ENCODE measurements at places on chromosomes 1 and 21.

GRCh38 chr1:245609354-245610150 is 454.8 kb downstream of the KIF26B start:
- no peak for DNase-seq

GRCh38 chr1:61498342-61498741 is 226.6 kb downstream of the TM2D1 start:
- DNase-seq = no peak

DNA sequence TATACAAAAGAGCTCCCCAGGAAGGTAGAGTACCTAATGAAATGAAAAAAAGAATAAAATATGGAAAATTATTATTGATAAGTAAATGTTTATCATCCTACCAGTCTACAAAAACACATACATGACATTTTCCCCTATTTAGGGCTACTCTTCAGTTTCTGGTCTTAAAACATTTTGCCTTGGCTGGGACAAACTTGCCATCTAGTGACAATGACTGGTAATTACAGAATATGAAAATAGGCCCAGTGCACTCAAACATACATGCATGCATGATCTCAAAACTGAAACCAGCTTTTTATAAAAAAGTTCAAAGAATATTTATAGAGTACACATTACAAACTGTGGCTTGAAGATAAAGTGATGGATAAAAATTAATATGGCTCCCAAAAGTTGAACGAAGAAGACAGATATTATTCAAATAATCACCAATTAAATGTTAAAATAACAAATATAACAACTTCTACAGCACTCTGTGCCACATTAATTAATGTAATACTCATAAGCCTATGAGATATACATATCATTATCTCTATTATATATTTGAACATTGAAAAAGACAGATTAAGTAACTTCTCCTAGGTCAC is 10.5 kb upstream of the RNPC3 start:
- peak; percentile 66 for DNase-seq

DNA sequence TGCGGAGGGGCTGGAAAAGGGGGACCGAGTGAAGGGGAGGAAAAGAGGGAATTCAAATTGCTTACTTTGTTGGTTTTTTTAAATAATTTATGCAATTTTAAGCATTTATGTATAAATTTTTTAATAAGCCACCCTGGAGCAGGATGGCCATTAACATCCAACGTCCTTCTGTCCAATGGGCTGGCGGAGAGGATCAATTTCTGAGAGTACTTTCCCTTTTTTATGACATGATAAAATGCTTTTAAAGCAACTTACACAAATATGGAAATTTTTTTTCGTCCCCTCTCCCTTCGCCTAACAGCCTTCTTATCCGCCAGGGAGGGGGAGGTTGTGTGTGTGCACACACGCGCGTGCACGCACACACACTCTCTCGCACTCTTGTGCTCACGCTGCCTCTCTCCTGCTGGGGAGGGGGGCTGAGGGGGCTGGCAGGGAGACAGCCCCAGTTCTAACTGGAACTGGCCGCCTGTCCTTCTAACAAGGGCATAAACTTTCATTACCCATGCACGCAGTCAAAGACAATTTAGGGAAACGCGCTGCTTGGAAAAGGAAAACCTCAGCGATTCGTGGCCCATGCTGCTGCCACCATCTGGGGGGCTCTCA is 123.2 kb downstream of the CASZ1 start:
- DNase-seq = no peak

- DNase-seq = no peak
These were observed 14.9 kb downstream of the KNCN start for GRCh38 chr1:46536527-46536926.

- no peak for DNase-seq
These were observed 13.0 kb upstream of the PADI1 start for GRCh38 chr1:17191990-17192242.

- DNase-seq = no peak
These were observed 102.5 kb upstream of the CASZ1 start for GRCh38 chr1:10898921-10899320.

DNA sequence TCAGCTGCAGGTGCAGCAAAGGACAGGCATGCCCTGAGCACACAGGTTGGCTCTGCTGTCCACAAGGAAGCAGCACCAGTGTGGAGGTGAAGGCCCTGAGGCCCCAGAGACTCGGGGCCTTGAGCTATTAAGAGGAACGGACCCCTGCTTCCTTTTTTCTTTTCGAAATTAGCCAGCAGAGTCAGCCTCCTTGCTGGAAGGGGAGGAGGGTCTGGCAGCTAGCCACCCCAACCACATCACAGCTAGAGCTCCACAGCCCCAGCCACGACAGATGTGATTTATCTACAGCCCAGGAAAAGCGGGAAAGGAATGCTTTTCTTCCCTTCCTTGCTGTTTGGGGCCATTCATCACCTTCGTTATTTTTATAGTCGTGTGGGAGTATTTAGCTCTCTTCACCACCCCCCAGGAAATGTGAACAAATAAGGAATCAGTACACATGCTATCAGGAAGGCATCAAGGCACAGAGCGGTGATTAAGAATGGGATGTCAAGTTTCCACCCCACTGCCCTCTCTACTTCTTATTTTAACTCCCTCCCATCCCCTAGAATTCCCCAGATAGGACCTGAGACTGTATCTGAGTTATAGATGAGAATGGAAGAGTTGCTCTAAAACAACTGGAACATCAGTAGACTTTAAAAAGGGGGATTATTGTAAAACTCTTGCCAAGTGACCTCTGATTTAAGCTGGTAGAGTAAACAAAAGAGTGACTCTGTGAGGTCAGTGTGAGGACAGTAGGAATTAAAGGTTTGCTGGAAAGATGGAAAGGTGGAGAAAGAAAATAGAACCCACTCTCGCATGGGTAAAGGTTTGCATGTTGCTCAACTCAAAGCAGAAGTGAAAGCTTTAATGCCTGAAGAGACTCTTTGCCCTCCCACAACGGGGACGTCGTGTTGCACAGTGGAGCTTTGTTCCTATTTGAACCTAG is 224.7 kb upstream of the GJB5 start:
- peak; percentile 16 for DNase-seq

GRCh38 chr1:232249339-232249738 is 380.6 kb downstream of the SIPA1L2 start:
- DNase-seq = no peak

- peak; percentile 41 for DNase-seq
These were observed 9.0 kb downstream of the SLC9A1 start for GRCh38 chr1:27145934-27146354.

Measured in Ammon's horn (tissue), 1 donor.